ENCODE measurements at places on chromosomes 16 and 17.

DNA sequence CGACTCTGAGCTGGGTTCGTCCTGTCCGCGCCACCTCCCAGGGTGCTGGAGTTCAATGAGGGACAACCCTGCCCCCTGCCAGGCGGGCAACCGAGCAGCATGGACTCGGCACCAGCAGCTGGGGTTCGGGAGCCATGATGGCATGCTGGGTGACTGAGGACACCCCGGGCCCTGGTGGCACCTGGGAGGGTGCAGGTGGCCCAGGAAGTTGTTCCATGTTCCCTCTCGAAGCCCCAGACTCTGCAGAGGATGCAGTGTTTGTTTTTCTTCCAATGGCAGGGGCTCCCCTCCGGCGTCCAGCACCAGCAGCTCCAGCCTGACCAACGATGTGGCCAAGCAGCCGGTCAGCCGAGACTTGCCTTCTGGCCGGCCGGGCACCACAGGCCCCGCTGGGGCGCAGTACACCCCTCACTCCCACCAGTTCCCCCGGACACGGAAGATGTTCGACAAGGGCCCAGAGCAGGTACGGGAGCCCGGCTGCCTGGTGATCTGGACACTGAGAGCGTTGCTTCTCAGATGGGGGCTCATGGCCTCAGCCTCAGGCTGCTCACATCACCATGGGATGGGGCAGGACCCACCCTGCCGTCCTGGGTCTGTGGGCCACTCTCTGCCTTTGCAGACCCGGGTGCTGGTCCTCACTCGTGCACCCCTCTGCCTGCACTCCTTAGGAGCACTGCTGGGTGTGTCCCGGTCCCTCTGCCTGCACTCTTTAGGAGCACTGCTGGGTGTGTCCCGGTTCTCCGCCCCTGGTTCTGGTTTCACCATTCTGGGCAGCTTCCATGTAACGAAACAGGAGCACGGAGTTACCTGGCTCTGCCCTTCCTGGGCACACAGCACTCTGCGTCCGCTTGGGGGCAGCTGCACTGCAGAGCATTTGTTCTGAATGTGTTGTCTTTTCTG, 68.2 kb upstream of the CHMP6 start:
- no peak for DNase-seq

GRCh38 chr16:70410734-70411133, 28.2 kb downstream of the ST3GAL2 start:
- DNase-seq, result no peak

GRCh38 chr16:11401161-11402050, 56.1 kb downstream of the RMI2 start:
- DNase-seq, result no peak

- DNase-seq, result no peak
Measured at GRCh38 chr16:26651464-26651863, 415.3 kb upstream of the C16orf82 start.

GRCh38 chr17:44362949-44363612, 572 bp downstream of the FAM171A2 start:
- DNase-seq, result no peak

DNA sequence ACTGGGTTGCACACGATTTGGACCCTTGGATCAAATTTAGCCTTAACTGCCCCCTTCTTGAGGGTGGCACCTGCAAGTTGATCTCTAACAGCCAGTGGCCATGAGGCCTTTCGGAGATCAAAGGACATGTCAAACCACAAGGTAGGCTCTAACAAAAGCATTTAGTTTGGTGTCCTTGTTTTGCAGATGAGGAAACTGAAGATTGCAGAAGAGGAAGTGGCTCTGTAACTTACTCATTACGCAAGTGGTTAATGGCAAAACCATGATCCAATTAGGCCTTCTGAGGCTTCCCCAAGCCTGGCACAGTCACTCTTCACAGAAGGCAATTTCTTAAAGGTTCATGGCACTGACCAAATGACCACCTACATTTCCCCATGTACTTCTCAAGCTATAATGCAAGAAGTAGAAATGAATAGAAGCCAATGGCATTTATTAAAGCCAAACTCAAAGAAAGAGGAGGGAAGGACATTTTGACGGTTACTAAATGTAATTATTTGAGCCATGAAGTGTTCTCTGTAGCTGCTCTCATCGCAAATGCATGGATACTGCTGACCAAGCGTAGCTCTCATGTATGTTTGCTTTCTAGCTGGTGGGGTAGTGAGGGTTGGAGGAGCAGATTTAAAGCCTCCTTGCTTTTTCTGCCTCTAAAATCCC, 32.8 kb upstream of the ABCC12 start:
- no peak for DNase-seq

DNA sequence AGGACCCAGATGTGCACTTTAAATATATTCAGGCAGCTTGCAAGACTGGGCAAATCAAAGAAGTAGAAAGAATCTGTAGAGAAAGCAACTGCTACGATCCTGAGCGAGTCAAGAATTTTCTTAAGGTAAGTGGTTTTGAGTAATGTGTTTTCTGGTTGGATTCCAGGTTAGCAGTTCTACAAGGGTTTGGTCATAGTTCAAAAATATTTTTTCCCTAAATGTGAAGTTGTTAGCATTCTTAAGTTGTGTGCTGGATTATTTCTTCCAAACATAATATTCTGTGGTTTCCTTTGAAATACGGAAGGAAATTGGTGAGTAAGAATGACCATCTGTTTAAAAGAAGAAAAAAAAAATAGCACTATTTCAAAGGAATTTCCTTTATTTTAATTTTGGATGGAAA, 38.4 kb downstream of the PTRH2 start:
- no peak for DNase-seq

DNA sequence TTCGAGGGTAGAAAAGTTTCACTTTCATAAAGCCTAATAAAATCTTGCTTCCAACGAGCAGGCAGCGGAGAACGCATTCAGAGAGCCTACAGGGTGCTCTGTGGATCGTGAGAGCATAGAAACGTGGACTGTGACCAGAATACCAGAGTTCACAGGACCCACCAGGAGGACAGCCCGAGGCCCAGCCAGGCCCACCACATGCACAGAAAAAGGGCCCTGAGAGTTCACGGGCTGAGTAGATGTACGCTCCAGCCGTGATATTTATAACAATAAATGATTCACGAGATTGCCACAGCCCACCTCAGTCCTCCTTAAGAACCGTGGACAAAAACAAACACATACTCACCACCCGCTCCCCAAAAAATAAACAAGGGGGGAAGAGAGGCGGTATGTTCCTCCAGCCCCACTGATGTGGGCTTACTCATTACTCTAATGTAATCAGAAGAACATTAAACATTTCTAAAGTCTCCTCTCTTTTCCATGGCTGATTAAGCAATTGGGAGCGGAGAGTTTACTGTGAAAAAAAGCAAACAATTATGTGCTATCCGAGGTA, 207.2 kb downstream of the C16orf78 start:
- no peak for DNase-seq

DNA sequence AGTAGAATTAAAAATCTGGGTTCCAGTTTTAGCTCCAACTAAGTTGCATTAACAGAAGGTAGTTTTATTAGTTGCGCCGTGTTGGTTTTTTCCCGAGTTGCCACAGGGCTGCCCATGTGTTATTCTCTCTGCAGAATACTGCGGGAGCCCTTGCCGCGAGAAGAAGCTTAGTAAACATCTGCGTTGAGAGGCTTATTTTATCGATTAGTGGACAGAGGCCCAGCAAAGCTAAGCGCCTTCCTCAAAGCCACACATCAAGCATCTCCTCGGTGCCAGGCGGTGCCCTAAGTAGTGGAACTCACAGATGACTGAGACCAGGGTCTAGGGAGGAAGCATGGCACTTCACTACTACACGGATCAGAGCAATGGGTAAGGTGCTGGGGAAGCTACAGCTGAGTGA, 212.3 kb upstream of the IRX5 start:
- no peak for DNase-seq

- DNase-seq, result peak; percentile 13
Measured at GRCh38 chr16:56814537-56815432, 50.2 kb upstream of the SLC12A3 start.

DNA sequence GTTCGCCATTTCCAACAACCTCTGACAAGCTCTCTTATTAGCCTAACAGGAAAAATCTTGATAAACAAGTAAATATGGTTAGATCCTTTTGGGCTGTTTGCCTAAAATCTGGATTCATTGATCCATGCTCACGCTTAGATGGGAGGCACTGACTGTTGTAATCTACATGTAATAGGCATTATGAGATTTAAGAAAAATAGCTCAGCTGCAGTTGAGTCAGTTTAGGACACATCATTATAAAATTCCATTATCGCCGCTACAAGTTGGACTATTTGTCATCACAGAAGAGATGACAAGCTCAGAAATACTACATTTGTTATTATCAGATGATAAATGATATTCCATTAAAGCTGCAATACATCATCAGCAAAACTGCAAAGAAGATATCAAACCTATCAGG, 524.0 kb downstream of the TOX3 start:
- no peak for DNase-seq

- no peak for DNase-seq
Measured at GRCh38 chr17:66523378-66524200, 221.2 kb downstream of the PRKCA start.

GRCh38 chr16:73025151-73025855, 22.6 kb downstream of the ZFHX3 start:
- DNase-seq, result no peak
